Spinal cord (tissue), 10 donors: ENCODE measurements at places on chromosomes 4 and X. TPM values are rescaled to one million over a fixed set of nuclear protein-coding genes. Genes with fewer than 3 reads are reported as not detected.

- DNase-seq: no peak
Measured at GRCh38 chr4:18390655-18391353, 369.2 kb upstream of the LCORL start.

DNA sequence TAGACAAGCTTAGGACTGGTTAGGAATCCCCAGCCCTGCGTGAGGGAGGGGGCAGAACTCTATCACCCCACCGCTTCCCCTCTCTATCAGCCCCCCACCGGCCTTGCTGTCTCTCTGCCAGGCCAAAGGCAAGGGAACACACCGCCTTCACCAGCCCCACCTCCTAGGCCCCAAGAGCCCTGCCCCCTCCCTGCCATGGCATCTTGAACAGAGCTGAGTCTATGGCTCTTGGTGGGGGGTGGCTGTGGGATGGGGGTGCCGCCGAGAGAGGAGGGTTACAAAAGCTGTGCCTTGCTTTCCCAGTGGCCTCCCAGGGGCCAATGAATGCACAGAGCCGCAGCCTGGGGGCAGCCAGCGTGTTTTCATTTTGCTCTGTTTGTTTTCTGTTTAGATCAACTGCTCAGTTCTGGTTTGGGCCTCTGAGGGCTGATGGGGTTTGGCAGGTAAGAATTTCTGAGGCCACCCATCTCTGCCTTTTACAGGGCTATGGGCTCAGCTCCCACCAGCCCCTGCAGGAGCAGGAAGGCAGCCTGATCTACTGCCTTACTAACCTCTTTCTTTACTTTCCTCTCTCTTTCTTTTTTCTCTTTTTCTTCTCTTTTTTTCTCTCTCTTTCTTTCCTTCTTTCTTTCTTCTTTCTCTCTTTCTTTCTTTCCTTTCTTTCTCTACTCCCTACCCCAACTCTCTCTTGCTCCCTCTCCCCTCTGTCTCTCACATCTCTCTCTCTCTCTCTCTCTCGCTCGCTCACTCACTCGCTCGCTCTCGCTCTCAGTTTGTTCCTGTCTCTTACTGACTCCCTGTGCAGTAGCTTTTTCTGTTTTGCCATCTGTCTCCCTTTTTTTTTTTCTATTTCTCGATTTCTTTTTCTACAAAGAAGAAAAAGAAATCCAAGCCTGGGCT, 128.3 kb downstream of the PJA1 start:
- no peak for DNase-seq

- DNase-seq: no peak
Measured at GRCh38 chr4:48190839-48191238, 56.8 kb upstream of the TXK start.

- peak; percentile 16 for DNase-seq
Measured at GRCh38 chrX:6558979-6559378, 24.1 kb upstream of the VCX3A start.

- no peak for DNase-seq
Measured at GRCh38 chrX:116873671-116874070, 410.9 kb upstream of the CT83 start.

DNA sequence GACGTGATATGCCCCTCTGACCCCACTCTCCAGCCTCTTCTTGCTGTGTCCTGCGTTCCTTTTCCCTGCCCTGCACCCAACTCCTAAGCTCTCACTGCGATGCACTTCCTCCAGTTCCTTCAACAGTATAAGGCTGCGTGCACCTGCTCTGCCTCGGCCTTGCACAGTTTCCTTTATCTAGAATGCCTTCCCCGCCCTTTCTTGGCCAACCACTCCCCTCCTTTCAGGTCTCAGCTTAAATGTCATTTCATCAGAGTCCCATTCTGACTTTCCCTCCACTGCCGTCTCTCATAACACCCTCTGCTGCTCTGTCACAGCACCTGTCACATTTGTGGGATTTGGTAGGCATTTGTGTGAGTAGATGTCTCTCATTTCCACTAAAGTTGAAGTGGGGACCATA, 58.4 kb upstream of the NEIL3 start:
- no peak for DNase-seq

GRCh38 chr4:41678951-41679350, 69.6 kb downstream of the PHOX2B start:
- DNase-seq: no peak

GRCh38 chrX:27775984-27776383, 31.8 kb upstream of the MAGEB10 start:
- no peak for DNase-seq

DNA sequence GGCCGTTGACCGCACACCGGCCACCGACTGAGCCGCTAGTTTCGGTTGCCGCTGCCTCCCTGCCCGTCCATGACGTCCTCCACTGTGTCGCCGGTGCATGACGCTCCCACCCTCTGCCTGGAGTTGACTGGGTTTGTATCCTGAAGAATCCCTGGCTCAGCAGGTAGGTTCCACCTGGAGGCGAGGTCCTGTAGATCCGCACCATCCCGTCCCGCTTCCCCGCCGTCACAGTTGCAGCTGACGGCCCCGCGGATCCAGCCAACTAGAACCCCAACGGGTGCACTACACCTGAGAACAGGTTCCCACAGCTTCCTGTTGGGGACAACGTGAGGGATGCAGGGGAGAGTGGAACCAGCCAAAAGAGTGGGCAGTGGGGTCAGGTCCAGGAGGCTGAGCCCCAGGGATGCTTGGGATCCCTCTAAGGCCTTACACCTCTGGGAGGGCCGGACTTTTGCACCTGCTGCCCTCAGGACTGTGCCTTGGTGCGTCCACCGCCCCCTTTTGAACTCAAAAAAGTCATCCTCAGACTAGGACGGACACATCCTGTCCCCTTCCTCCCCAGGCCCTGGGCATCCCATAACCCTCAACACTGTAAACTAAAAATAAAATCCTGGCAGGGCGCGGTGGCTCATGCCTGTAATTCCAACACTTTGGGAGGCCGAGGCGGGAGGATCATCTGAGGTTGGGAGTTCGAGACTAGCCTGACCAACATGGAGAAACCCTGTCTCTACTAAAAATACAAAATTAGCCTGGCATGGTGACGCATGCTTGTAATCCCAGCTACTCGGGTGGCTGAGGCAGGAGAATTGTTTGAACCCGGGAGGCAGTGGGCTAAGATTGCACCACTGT, 1.1 kb upstream of the SLBP start:
- DNase-seq: no peak

GRCh38 chr4:80452768-80453167, 117.2 kb downstream of the CFAP299 start:
- DNase-seq: no peak

- no peak for DNase-seq
Measured at GRCh38 chr4:183448436-183448835, 4.0 kb downstream of the CDKN2AIP start.

GRCh38 chr4:147220833-147221232, 260.1 kb upstream of the EDNRA start:
- DNase-seq: no peak

DNA sequence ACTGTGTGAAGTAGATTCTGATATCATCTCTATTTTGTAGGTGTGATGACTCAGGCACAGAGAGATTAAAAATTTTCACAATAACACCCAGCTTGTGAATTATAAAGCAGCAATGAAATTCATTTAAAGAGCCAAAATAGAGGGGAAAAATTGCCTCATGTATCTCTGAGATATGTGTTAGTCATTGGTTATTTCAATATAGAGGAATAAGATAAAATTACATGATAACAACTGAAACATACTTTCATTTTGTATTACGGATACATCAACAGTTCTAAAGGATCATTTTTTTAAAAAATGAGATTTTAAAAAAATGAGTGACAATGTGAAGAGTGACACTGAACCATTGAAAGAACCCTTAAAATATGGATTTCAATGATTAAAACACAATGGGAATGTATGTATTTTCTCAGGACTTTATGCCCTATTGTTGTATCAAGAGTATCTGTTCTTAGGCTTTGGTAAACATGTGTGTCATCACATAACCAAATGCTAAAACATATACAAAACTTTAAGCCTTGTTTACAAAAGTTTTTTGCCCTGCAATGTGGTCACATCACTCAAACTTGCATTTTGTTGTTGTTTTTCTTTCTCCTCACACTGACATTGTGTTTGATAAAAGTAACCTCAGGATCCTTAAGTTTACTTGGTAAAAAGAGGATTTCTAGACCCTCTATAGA, 221.3 kb downstream of the ANTXR2 start:
- DNase-seq: no peak

DNA sequence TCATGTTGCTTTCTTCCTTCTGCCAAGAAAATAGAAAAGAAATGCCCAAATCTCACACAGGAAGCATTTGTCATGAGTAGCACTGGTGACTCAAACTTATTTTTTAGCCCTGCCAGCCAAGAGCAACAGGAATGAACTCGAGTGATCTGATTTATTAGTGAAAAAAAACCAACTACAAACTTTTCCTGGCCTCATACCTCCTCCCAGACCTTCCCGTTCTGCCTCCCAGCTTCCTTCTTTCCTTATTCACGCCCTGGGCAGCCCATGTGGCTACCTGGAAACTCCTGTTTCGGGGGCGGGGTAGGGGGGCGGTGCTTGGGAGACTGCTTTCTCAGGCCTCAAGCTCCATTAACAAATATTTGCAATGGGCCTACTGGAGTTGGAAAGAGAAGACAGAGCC, 178.5 kb downstream of the NHS start:
- no peak for DNase-seq

NPFFR2 gene
- 1.3 TPM for total RNA-seq

VEGFC gene
- 7.1 TPM for total RNA-seq

EGF gene
- total RNA-seq: 1.8 TPM

TMEM129 gene
- total RNA-seq: 15.2 TPM

ADH1C gene
- 1.3 TPM for total RNA-seq

FAM47E gene
- total RNA-seq: 14.8 TPM

SERTM2 gene
- total RNA-seq: 0.83 TPM
